ENCODE measurements at places on chromosomes 5 and 9.

DNA sequence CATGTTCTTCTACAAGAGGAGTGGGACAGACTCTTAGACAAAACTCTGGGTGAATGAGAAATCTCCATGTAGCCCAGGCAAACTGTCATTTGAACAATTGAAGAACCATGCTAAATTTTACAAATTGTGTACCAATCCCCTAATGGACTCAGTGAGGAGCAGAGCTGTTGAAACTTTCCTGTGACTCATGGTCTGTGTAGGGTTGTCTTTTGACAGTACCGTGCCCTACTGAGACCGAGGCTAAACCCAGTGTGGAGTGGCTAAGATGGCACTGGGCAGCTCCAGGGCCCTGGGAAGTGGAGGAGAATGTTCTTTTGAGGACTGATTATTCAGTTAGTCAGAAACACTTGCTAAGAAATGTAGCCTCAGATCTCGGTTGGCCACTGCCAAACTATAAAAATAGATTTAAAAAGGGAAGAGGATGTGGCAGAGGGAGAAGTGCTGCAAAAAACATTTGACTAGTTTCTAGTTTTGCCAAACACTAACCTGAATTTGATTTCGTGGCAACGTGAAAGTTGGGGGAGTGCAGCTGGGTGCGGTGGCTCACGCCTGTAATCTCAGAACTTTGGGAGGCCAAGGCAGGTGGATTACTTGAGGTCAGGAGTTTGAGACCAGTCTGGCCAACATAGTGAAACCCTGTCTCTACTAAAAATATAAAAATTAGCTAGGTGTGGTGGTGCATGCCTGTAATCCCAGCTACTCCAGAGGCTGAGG lies 24.7 kb downstream of the POU4F3 start:
- no peak for DNase-seq

DNA sequence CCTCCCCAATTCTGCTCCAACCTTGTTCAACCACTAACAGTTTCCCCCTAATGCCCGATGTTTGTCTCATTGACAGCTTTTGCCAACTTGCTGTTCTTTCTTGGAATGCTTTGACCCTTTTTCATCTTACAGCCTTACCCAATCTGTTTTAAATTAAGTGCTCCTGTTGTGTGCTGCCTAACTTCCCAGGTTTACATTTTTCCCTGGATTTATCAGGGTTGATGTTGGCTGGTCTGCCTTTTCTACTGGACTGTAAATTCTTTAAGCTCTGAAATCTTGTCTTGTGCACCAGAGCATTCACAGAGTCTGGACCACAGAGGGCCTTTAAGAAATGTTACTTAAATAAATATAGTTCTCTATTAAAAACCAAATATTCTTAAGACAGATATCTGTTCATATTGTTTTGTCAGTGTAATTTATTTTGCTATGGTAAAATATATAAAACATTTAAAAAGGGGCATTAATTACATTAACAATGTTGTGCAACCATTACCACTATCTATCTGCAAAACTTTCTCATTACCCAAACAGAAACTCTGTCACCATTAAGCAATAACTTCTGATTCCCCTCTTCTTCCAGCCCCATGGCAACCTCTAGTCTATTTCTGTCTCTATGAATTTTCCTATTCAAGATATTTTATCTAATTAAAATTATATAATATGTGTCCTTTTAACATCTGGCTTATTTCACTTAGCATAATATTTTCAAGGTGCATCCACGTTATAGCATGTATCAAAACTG lies 73.0 kb downstream of the OSTF1 start:
- DNase-seq: no peak

DNA sequence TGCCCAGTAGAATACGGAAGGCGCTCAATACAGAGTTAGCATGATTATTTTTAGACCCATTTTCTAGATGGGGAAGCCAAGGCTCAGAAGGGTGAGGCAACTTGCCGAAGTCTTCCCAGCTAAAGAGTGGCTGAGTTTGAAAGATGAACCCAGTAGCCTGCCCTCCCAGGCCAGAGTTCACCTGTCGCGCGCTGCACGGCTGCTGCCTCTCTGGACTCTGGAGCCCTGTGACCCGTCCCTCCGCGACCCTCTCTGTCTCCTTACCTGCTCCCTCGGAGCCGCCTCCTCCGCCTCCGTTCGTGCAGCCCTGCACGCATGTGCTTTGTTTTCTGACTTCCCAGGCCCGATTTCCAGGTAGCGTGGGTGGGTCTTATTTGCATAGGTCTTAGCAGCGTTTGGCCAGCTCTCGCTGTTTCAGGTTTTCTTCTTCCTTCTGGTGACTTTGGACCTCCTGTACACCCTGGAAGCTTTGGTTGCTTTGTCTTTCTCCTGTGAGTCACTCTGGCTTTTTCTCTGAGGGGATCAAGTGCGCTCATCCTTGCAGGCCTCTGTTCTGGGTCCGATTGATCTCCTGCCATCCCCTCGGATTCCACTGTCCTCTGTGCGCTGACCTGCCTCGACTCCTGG lies at the start of gene RNF183:
TSS of gene RNF183 (minus strand) at position 585 of the 627 bp plus-strand sequence. CDS start 5,192 bp downstream, outside the sequence.
- DNase-seq: no peak

DNA sequence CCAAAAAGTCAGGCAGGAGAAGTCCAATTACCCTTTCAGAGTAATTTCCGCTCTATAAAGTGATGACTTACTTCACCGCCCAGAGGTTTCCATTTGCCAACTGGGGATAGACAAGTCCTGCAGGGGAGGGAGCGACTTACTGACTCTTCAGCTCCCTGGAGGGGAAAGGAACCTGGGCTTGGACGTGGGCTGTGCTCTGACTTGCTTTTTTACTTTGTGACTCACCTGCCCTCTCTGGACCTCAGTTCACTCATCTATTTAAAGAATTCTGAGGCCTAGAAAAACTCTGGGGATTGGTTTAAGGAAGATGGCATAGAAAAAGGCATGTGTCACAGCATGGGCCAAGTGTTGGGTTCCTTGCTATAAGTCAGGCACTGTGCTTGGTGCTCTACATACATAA lies 180.4 kb upstream of the TRIM32 start:
- no peak for DNase-seq

DNA sequence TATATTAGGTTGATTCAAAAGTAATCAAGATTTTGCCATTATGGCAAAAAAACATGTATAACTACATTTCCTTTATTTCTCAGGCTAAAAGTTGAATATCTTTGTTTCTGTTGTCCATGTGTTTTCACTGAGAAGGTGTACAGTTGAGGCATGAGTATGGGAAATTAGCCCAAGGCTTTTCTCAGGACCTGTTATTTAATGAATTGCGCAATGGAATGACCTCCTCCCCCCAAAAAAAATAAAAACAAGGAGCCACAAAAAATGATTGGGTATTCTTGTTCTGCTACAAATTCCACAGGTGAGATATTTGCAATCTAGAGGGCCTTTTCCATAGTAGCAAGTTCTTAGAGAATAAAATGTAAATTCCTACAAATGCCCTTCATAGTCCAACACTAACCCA lies 186.8 kb downstream of the TRPM3 start:
- DNase-seq: no peak

DNA sequence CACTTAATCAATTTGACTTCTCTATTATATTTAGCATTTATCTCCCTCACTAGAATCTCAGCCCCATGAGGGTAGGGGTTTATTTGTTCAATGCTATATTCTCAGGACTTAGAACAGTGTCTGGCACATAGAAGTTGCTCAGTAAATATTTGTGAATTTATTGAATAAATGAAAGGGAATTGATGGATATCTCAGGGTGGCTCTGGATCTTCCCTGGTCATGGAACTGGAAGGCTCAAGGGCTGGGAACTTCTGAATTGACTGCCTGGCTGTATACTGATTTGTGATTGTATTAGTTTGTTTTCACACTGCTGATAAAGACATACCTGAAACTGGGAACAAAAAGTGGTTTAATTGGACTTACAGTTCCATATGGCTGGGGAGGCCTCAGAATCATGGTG lies 57.2 kb downstream of the KIF4B start:
- no peak for DNase-seq

DNA sequence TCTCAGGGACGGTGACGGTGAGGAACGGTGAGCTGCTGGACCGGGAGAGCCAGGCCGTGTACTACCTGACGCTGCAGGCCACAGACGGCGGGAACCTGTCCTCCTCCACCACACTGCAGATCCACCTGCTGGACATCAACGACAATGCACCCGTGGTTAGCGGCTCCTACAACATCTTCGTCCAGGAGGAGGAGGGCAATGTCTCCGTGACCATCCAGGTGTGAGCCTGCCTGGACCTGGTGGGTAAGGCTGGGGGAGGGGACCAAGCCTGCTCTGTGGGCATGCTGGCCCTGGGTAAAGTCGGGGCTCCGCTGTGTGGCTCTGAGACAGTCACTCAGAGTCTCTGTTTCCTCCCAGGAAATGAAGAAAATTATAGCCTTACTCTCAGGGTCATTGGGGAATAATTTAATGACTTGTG lies 29.3 kb downstream of the CDHR2 start:
- DNase-seq: no peak

- DNase-seq: no peak
Measured at GRCh38 chr5:168364151-168364661, 72.8 kb downstream of the WWC1 start.

- no peak for DNase-seq
Measured at GRCh38 chr5:178057839-178058238, 55.5 kb upstream of the N4BP3 start.

- peak; percentile 59 for DNase-seq
Measured at GRCh38 chr9:133163504-133164172, at the start of gene GBGT1. GBGT1 (minus strand) TSS chr9:133163914; CDS start chr9:133162412, 1,502 bp downstream.

DNA sequence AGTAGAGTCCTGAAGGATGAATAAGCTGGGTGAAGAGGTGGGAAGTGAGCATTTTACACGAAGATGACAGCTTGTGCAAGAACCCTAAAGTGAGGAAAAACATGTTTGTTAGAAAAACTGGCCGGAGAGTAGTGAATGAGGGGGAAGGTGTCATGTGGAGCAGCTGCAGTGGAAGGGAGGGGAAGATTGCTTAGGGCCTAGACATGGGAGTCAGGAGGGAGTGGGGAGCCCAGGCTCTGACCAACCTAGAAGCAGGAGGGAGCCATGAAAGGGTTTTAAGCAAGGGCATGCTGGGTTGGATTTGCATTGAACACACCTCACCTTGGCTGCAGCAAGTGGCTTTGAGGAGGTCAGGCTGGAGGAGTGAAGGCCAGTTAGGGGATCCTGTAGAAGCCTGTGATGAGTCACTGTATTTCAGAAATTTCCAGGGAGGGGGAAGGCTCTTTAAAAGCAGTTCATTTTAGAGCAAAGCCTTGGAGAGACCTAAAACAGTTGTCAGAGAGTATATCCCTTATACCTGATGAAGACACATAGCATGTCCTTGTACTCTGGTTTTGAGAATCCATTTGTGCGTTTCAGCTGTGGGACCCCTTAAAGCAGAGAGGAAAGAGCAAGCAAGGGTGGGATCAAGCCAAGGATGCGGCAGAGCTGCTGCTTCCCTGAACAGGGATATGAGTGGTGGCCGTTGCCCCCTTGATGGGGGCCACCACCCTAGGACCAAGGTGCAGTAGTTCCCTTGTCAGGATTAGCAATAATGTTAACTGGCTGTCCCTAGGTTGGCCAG lies 45.4 kb downstream of the ANGPTL2 start:
- no peak for DNase-seq

- DNase-seq: no peak
Measured at GRCh38 chr5:77146896-77147295, 59.8 kb upstream of the ZBED3 start.

GRCh38 chr9:20291201-20291600 lies 331.1 kb downstream of the MLLT3 start:
- no peak for DNase-seq

DNA sequence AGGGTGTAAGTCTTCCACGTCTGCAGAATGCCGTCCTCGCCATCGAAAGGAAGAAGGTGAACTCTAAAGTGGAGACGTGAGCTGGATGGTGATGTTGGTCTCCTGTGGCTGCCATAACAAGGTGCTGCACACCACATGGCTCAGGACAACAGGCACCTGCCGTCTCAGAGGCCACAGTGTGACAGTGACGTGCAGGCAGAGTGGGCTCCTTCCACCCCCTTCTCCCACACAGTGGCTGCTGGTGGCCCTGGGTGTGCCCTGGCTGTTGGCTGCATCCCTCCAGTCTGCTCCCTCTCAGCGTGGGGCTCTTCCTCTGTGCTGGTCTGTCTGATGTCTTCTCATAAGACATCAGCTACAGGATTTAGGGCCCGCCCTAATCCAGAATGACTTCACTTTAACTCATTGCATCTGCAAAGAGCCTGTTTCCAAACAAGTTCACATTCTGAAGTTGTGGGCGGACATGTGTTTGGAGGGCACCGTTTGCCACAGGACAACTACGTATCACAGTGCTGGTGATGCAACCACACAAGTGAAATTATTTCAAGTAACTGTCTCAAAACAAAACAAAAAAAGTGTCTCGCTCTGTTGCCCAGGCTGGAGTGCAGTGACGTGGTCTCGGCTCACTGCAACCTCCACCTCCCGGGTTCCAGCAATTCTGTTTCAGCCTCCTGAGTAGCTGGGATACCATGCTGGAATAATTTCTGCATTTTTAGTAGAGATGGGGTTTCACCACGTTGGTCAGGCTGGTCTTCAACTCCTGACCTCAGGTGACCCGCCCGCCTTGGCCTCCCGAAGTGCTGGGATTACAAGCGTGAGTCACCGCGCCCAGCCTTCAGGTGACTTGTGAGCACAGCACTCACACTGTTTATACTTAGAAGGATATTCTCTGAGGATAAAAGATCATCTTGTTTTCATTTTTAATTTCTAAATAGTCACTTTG lies 31.2 kb upstream of the CLPTM1L start:
- DNase-seq: no peak

- DNase-seq: no peak
Measured at GRCh38 chr9:77449240-77450084, 198.7 kb downstream of the GNA14 start.

DNA sequence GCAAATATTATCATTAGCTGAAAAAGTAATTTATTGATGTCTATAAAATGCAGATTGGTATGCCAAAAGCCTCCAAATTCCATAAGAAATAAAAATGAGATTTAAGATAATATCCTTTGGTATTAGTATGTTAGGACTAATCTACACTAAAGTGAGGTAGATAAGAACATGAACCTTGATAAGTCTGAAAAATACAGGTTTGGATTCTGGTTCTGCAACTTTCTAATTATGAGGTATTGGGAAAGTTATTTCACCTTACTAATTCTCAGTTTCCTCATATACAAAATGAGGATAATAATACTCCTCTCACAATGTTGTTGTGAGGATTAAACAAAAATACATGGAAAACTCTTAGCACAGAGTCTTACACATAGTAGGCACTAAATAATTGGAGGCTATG lies 300.1 kb downstream of the NNT start:
- no peak for DNase-seq

DNA sequence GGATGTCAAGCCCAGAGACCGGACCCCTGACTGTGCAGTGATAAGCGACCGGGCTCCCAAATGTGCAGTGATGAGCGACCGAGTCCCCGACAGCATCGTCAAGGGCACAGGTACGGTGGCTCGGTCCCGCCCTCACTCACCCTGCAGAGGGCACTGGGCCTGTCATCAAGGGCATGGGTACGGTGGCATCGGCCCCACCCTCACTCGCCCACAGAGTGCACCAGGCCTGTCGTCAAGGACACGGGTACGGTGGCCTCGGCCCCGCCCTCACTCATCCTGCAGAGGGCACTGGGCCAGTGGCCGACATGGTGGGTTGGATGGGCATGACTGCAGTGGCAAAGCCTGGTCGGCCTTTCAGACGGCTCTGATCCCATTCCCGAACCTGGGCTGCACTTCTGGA lies 9.7 kb upstream of the LRRC14B start:
- DNase-seq: no peak

Data from Ammon's horn (tissue), 1 donor.